ENCODE measurements at places on chromosomes 1 and 21.

DNA sequence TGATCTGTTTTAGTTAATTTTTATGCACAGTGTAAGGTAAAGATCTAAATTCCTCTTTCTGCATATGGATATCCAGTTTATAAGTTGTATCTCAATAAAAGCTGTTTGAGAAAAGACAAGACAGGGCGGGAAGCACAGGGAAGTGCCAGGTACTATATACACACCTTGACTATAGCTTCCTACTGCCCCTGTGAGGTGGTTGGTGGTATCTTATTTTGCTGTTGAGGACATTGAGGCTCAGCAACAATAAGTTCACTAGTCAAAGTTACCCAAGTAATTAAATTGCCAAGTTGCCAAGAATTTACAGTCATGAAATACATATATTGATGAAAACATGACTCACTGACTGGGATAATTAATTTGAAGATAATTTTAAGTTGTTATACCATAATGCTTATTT, 109.1 kb downstream of the CD247 start:
- DNase-seq: no peak

DNA sequence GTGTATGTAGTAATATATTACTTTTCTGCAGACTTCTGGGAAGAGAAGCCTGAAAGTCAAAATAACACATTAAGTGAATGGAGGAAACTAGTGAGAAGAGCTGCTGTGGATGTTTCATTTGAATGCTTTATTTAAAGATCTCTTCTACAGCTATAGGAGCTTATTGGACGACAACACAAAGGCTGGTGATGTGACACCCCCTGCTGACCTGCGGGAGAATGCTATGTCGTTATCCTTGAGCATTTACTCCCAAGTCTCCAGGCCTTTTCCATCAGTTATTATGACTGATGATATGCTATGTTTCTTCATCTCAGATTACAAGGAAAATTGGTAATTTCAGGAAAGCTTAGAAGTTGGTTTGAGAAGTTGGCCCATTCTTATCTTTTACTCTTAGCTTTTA, 22.3 kb upstream of the PLA2G4A start:
- no peak for DNase-seq

GRCh38 chr21:28308516-28308915, 684.2 kb downstream of the LTN1 start:
- no peak for DNase-seq

- DNase-seq: no peak
Measured at GRCh38 chr1:22107126-22107525, 35.8 kb downstream of the WNT4 start.

- peak; percentile 70 for DNase-seq
Measured at GRCh38 chr1:204377800-204378668, 18.3 kb upstream of the PLEKHA6 start.

- DNase-seq: no peak
Measured at GRCh38 chr1:9922342-9922741, 12.3 kb upstream of the CTNNBIP1 start.

DNA sequence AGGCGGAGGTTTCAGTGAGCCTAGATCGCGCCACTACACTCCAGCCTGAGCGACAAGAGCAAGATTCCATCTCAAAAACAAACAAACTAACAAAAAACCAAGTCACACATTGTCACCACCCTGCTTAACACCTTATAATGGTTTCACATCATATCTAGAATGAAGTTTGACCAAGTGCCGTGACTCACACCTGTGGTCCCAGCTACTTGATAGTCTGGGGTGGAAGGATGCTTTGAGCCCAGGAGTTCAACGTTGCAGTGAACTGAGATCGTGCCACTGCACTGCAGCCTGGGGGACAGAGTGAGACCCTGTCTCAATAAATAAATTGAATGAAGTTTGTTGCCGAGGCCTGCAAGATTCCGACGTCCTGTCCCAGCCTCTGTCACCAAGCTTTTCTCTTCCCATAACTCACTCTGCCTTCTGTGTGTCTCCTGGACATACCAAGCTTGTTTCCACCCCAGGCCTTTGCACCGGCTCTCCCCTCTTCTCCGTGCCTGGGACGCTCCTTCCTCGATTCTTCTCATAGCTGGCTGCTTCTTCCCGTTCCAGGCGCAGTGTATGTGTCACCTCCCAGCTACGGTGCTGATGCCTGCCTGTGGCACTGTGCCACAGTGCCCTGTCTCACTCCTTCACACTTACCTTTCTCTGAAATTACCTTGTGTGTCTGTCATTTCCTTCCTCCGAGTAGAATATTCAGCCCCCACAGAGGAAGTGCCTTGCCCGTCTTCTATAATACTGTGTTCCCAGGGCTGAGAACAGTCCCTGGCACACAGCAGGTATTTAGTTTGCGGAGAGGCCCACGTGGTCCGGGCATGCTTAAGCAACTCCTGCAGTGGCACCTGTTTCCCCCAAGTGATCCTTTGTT, 3.8 kb upstream of the SELENON start:
- DNase-seq: no peak

DNA sequence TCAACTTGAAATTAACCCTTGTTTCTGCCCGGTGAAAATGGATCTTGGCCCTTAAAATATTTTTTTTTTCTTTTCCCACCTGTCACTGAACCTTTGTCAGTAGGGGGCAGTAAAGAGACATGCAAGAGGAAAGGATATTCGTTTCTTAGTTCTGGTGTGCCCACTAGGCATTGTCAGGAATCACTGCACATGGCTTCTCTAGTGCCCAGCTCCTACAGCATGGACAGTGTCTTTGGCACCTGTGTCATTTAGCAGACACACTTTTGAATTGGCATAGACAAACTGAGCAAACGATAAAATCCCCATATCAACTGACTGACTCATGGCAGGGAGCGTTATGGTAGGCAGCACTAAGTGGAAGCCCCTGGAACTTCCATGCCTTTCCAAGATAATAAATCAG, 1048.1 kb downstream of the BRINP3 start:
- DNase-seq: no peak

- no peak for DNase-seq
Measured at GRCh38 chr1:91427741-91428140, 23.1 kb upstream of the HFM1 start.

DNA sequence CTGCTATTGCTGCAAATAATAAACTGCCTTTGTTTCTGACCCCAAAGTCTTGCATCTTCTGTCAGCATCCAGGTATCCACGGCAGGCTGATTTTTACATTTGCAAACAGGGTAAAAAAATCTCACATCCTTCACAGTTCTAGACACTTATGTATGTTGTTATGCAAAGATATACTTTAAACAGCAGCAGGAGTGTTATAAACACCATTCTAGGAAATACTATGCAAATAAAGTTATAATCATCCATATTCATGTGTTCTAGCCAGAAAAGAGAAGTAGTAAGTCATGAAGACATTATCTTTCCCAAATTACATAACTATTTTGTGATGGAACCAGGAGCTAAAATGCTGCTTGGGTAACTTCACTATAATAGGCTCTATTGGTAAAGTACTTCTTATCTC, 534.2 kb downstream of the LTN1 start:
- DNase-seq: no peak

- peak; percentile 14 for DNase-seq
Measured at GRCh38 chr1:205587581-205587980, 44.2 kb downstream of the ELK4 start.

GRCh38 chr1:25573961-25574360, 30.6 kb downstream of the LDLRAP1 start:
- DNase-seq: no peak

DNA sequence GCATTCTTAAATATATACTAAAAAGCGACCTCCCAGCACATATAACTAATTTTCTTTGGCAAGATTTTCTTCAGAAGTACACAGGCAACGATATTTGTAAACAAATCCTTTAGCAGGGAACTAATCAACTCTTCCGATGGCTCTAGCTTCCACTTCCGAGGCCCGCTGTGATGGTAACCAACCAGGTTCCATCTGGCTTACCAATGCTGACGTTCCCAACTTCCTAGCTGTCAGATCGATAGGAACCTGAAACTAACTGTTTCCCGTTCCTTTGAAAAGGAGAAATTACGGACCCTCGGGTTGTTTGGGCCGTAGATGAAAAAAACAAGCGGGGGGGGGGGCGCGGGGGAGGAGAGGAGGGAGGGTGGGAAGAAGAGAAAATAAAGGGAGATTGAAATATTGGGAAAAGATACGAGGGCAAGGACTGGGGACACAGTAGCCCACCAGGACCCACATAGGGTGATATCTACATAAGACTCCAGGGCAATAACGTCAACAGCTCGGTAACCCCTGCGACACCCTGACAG, 513 bp downstream of the GTF2B start:
- DNase-seq: no peak

GRCh38 chr1:44543786-44544185, 130.5 kb downstream of the TMEM53 start:
- no peak for DNase-seq

- no peak for DNase-seq
Measured at GRCh38 chr1:65264197-65264929, 45.0 kb upstream of the DNAJC6 start.

DNA sequence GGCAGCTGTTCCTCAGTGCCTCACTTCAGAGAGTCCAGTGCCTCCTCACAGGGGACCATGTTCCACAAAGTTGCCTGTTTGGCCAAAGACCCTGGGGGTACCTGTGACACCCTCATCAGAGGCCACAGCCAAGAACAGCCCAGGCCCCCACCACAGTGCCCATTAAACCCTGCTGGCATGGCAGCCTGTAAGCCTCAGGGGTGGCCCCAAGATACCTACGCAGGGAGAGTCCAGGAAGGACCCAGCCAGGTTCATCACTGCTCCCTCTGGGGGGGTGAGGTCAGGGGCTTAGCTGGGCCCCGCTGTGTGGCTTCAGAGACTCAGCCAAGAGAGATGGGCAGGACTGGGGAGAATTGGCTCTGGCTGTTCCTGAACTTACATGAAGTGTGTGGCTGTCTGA, 19.1 kb upstream of the PRDM16 start:
- no peak for DNase-seq

GRCh38 chr21:20739421-20739820, 258.8 kb upstream of the NCAM2 start:
- no peak for DNase-seq

GRCh38 chr1:109137958-109138357, 24.0 kb downstream of the ELAPOR1 start:
- DNase-seq: no peak

- no peak for DNase-seq
Measured at GRCh38 chr21:38151021-38151645, 105.7 kb upstream of the KCNJ15 start.

GRCh38 chr1:160293020-160293968, 8.4 kb upstream of the PEX19 start:
- no peak for DNase-seq

GRCh38 chr1:155083865-155084721, 5.5 kb downstream of the EFNA3 start:
- DNase-seq: no peak

GRCh38 chr1:22830041-22830566, 119.5 kb downstream of the EPHB2 start:
- no peak for DNase-seq

- no peak for DNase-seq
Measured at GRCh38 chr1:82090104-82090503, 289.4 kb downstream of the ADGRL2 start.

DNA sequence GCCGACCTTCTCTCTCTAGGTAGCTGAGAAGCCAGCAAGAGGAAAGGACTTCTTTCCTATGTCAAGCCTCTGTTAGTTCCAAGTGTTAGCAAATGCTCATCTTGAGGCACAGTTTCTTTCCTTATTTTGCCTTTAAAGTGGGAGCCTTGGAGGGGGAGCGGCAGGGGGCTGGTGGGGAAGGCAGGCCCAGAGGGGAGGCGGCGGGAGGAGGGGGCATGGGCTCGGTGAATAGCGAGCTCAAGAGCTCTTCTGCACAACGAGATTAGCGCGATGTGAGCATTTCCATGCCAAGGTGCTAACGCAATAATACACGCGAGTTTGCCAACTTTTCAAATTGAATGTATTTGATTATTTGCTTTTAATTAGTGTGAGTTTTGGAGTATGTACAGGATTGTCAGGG, 372.6 kb downstream of the RPS6KC1 start:
- no peak for DNase-seq

DNA sequence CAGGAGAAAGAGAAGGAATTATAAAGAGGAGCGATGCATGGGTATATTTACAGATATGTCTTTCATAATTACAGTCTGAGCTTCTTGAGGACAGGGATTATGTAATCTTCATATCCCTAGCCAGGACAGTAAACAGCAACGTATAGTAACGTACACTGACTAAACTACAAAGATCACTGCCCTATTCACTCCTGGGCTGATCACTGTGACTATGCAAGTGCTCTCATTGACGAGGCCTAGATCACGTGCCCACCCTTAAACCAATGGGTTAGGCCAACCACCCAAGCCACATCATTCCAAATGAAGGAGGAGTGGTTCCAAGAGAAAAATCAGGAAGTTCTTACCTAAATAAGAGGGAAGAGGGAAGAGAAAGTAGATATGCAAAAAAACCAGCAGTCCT, 18.5 kb downstream of the PIK3R3 start:
- no peak for DNase-seq

- DNase-seq: no peak
Measured at GRCh38 chr1:29626726-29627125, 390.4 kb downstream of the PTPRU start.

- no peak for DNase-seq
Measured at GRCh38 chr1:190179817-190180216, 297.8 kb downstream of the BRINP3 start.

- DNase-seq: no peak
Measured at GRCh38 chr1:151143057-151143435, 3.4 kb downstream of the SEMA6C start.

DNA sequence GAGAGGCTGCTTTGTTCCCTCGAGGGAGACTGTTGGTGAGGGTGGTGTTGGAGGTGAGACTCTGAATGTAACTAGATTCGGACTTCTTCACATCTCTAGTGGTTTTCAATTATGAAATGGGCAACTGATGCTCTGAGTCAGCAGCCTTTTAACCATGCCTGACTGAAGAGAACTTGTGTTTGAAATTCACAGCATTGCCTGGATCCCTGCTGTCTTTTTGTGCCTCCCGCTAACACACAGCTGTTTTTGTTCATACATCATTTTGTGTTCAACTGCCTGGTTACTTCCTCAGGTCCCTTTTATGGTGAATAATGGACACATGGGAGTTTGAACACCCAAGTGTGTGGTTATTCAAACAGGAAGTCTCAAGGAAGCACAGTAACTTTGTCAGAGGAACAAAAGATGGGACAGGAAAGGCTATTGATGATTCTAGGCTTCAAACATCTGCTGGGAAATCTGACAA, 16.8 kb downstream of the LAMC1 start:
- DNase-seq: no peak

- DNase-seq: peak; percentile 89
Measured at GRCh38 chr1:95072532-95073419, at the start of gene ALG14. ALG14 (minus strand) TSS chr1:95072951; CDS start chr1:95072898, 53 bp downstream.

- DNase-seq: no peak
Measured at GRCh38 chr1:8015809-8016165, 10.3 kb downstream of the ERRFI1 start.

- no peak for DNase-seq
Measured at GRCh38 chr1:33736496-33736895, 127.4 kb upstream of the HMGB4 start.

DNA sequence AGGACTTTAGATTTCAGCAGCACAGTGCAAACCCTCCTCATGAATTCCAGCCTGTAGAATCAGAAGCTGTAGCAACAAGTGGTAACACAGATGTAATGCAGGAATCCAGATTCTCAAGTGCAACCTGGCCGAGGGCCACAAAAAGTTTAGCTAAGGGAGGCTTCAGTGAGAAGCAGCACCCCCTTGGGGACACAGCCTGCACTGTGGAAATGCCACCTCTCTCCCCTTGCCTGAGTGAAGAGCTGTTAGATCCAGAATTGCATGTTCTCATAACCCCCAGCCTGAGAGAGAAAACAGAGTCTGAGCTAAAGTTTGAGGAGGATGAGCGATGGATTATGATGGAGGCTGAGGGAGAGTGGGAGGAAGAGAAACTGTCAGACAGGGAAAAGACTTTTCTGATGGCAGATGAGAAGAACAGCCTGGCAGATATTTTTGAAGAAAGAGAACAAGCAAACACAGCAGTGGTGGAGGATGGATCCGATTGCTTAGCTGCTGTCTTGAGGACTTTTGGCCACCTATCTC, 80.5 kb upstream of the BMP8A start:
- peak; percentile 49 for DNase-seq
